Activated T-cell treated with anti-CD3 and anti-CD28 coated beads, Interleukin-2, amount 50 U/mL, for 72 hours (primary cell): ENCODE measurements at places on chromosomes 2 and 18.
A peak's percentile ranks its signal among the peaks of the same experiment; 100 is the strongest.

DNA sequence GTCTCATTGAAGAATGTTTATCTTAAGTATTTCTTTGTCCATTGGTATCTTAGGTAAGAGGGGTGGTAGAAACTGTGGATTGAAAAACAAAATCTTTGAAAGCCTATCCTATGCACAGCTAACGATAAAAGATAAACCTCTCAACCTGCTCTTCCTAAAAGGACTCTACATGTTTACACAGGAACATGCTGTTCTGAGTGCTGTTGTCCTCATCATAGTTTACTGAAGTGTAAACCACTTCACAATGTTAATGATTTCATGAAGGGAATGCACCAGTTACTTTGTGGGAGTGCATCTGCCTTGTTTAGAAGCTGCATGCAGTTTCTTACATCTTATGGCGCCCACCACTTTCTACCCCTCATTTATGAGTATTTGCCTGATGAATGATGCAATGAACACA is 1.2 kb downstream of the ACMSD start:
- no peak for DNase-seq

- DNase-seq: no peak
Observed at GRCh38 chr2:200170221-200170620, 136.3 kb upstream of the SPATS2L start.

GRCh38 chr18:63603772-63604171 is 16.6 kb downstream of the SERPINB13 start:
- DNase-seq: no peak

DNA sequence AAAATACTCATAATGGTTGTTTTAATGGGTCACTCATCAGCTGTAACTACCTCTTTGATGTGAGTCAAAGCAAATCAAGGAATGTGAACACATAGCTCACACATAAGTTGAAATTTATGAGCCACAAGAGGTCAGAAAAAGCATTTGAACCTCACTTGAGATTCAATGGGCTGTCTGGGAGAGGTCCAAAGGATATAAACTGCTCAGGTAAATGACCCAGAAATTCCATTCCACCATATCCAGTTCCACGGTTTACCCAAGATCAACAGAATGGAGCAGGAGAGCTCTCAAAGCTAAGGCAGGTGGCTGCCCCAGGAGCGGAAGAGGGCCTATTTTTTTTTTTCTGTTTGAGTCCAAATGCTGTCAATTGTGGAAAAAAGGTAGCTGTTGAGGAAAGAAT is 464.1 kb downstream of the TNS1 start:
- DNase-seq: no peak

DNA sequence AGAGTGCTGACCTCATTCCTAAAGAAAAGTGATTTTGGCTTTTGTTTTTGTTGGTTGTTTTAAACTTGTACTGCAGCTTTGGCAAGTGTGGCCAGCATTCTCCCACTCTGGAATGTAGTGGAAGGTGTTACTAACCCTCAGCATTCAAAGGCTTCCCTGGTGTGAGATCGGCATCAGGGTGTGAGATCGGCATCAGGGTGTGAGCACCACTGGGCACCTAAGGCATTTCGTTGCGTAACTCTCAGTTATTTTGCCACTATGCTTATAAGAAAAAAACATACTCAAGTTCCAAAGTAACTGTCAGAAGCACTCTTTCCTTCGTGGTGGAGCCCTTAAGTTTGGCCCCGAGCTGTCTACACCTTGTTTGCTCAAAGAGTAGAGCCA is 1.7 kb downstream of the CYBRD1 start:
- no peak for DNase-seq

DNA sequence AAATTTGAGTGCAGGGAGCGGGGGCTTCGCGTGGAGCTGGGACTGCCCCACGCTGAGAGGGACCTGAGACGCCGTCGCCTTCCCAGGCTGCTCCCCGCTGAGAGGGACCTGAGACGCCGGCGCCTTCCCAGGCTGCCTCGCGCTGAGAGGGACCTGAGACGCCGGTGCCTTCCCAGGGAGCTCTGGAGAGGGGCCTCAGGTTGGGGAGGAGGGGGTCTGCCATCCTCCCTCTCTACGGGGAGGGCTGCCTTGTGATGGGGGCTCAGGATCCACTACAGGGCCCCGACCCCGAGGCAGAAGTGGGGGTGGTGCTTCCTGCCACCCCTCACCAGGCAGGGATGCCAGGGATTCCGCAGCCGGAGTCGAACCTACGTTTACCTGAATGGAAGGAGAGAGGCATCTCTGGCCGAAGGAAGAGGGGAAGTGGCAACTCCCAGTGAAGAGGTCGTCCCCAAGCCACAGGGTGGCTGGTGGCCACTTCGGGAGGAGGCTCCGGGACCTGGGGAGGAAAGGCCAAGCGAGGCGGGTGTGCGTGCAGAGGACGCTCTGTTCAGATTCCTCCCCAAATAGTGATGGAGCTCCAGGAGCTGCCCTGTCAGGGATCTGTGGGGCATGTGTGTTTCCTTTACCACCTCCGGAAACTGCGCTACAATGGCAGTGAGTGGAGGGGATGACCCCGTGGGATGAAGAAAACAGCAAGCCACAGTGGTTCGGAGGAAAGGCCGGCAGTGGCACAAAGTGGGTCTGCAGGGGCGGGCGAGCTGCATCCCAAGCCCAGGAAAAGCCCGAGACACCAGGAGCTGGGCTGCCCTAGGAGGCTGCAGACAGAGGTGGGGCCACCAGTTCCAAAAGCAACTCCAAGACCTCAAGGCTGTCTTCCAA is 108.2 kb upstream of the CTDP1 start:
- no peak for DNase-seq

DNA sequence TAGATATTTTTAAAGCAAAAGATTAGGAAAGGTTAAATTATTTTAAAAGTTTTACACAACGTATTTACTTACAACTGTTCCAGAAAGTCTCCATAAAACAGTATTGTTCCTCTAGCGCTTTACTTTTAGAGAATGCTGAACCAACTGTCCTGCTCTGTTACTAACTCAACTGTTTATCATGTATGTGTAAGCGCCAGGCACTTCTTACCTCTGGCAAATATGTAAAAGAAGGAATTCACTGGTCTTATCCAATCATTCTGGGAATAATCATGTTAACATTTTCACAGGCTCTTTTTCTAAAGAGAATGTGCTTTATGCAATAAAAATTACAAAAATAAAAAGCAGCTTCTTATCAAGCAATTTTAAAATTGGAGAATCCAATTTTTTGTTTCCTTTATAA is 68.0 kb downstream of the COBLL1 start:
- DNase-seq: no peak

GRCh38 chr18:75456199-75456631 is 28.7 kb upstream of the SMIM21 start:
- no peak for DNase-seq

DNA sequence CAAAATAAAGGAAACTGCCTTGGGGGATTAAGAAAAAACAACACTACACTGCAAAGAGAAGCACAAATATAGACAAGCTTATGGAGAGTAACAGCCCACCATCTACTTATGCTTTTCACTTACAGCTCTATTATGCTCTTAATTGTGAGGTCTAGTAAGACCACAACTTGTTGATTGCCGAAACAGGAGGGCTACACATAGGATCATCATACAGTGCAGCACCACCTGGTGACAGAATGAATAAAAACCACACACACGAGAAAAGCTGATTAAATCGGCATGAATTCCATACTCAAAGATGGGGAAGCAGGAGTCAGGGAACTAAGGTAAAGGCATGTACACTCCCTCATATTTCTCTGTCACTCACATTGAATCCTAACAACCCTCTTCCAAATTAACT is 259.2 kb downstream of the IKZF2 start:
- no peak for DNase-seq

- peak; percentile 77 for DNase-seq
Observed at GRCh38 chr2:127025359-127026166, 81.4 kb downstream of the BIN1 start.

GRCh38 chr2:100819370-100820272 is at the start of gene NPAS2:
TSS of gene NPAS2 (plus strand) at chr2:100820139. CDS start at chr2:100904755, 84,616 bp downstream.
- peak; percentile 27 for DNase-seq

DNA sequence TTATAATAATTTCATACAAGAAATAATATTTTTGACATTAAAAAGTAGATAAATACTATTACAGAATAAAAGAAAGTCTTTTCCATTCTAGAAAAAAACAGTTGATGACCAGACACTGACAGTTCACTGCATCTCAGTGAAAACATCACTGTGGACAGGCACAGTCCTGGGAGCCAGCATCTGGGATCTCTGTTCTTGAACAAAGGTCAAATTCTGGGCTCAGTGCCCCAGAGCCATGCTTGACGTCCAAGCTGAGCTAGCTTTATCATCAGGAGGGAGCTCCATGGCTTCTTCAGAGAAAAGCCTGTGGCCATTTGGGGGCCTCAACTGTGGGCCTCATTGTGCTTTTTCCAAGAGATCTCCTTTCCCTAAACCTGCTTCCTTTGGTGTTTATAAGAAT is 86.1 kb upstream of the SRD5A2 start:
- DNase-seq: no peak

DNA sequence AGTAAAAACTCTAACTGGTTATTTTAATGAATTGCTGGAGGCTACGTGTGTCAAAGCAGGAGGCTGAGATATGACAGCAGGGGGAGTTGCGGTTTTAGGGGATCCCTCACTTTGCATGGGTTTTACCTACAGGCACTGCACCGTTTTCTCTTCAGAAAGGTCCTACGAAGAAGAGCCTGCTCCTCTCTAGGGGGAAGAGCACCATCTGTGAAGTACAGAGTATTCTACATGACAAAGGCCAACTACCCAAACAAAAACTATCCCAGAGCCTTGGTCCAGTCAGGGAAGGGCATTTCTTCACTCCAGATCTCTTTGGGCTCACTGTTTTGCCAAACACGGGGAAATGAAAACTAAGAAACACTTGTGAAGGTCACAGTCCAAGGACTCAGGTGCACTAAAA is 696.7 kb upstream of the SOX11 start:
- no peak for DNase-seq

GRCh38 chr2:118643294-118643693 is 204.2 kb downstream of the EN1 start:
- no peak for DNase-seq

GRCh38 chr2:25905126-25905525 is 26.8 kb upstream of the ASXL2 start:
- no peak for DNase-seq
